ENCODE measurements at places on chromosomes 13 and 19. TPM values are rescaled to one million over a fixed set of nuclear protein-coding genes. Genes with fewer than 3 reads are reported as not detected.

The GRIN3B gene
- total RNA-seq = 0.21 TPM

The PROZ gene
- 4.3 TPM for total RNA-seq

The SHISA2 gene
- 0.13 TPM for total RNA-seq

The UNC13A gene
- total RNA-seq = 0.45 TPM

The CCL25 gene
- not detected for total RNA-seq

The ZNF729 gene
- not detected for total RNA-seq

The PPM1N gene
- 4.3 TPM for total RNA-seq
